ENCODE measurements at places on chromosomes 16 and 17.

GRCh38 chr17:63116228-63116627, 150.2 kb downstream of the TANC2 start:
- DNase-seq = no peak

- DNase-seq = no peak
Measured at GRCh38 chr17:71983828-71984227, 137.0 kb upstream of the SOX9 start.

DNA sequence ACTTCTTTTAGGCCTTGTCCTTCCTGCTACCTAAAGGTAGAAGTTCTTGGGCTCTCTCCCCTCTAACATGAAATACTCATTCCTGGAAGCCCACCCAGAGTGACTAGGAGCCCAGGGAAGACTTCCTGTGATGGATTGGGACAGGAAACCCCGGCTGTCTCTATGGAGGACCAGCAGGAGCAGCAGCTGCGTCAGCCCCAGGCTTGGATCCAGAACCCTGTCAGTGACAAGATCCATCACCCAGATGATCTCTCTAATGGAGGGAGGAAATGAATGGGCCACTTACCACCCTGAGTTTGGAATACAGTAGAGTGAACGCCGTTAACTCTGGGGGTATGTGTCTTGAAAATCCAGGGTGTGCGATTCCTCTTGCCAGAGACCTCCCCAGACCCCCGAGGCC, 195.7 kb upstream of the WSCD1 start:
- DNase-seq = no peak

DNA sequence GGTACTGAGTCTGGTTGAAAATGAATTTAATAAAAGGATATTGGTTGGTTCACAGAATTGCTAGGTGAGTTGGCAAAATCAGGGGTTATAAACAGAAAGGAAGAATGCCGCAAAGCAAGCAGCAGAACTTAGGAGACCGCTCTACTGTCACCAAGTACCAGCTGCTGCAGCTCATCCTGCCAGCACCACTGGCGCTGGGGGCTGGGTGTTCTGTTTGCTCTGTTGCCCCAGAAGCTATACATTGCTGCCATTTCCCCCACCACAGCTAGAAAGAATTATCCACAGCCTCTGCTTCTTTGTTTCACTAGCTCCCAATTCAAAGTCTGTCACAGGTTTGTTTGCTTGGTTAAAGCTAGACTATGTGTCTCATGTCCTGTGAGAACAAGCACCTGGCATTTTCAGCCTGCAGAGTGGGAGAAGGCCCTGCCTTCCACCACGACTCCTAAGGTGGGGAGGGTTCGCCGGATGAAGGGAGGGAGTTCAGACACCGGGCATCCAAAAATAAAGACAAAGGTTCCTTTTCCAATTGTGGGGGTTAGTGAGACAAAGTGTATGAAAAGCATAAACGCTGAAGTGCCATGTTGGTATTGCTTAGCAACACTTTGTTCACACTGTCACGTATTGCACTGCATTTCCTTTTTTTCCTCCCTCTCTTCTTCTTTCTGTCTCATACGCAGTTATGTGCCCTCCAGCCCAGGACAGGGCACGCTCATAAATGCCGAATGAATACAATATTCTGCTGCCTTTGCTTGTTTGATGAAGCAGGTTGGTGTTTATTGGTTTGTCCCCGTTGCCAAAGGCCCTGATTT, 9.6 kb upstream of the CPD start:
- no peak for DNase-seq

DNA sequence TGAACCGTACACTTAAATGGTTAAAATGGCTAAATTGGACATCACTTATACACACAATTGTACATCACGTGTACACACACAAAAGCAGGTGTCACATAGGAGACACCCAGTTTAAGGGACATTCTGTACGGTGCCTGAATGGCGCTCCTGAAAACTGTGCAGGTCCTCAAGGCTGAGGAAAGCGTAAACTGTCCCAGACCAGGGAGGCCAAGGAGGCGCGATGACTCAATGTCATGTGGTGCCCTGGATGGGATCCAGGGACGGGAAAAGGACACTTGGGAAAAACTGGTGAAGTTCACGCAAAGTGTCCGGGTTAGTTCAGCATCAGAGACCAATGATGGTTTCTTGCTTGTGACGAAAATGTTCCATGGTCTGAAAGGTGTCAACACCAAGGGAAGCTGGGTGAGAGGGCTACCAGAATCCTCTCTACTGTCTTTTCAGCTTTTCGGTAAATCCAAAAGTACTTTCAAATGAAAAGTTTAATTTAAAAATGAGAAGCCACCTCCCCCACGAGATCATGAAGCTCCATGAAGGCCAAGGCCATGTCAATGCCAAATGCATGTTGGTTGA, 112.2 kb downstream of the CMIP start:
- no peak for DNase-seq

- no peak for DNase-seq
Measured at GRCh38 chr16:89861648-89862047, 11.7 kb upstream of the TCF25 start.

GRCh38 chr16:68915589-68915988, 72.3 kb downstream of the TANGO6 start:
- no peak for DNase-seq

GRCh38 chr17:80261159-80261894, 675 bp downstream of the RNF213 start:
- peak; percentile 80 for DNase-seq

- no peak for DNase-seq
Measured at GRCh38 chr16:67862623-67863583, 9.9 kb upstream of the EDC4 start.

GRCh38 chr16:28212532-28212873, 738 bp upstream of the XPO6 start:
- DNase-seq = no peak

- no peak for DNase-seq
Measured at GRCh38 chr16:81142864-81143263, 46.7 kb upstream of the GCSH start.
